ENCODE measurements at places on chromosomes 16 and 17. TPM values are rescaled to one million over a fixed set of nuclear protein-coding genes. Genes with fewer than 3 reads are reported as not detected.

The GUCY2D gene
- total RNA-seq = not detected

The SECTM1 gene
- total RNA-seq = 6.7 TPM

The SLC13A5 gene
- total RNA-seq = not detected

The C16orf74 gene
- total RNA-seq = 24.9 TPM

The TP53TG3C gene
- total RNA-seq = not detected

The CANT1 gene
- 70.1 TPM for total RNA-seq

The RNF157 gene
- 26.3 TPM for total RNA-seq

The LONP2 gene
- 28.8 TPM for total RNA-seq

The TPSAB1 gene
- 15.4 TPM for total RNA-seq

The RAC3 gene
- 1.6 TPM for total RNA-seq

Data from stomach (tissue), 19 donors.